ENCODE measurements at places on chromosomes 1 and 21.

- DNase-seq: no peak
Measured at GRCh38 chr1:102961549-102961948, 146.8 kb downstream of the COL11A1 start.

GRCh38 chr1:1204998-1205768, 1.2 kb downstream of the TNFRSF18 start:
- DNase-seq: no peak

GRCh38 chr1:73868810-73869336, 329.1 kb downstream of the LRRIQ3 start:
- DNase-seq: no peak

GRCh38 chr1:157450106-157450505, 102.2 kb downstream of the FCRL5 start:
- DNase-seq: no peak

DNA sequence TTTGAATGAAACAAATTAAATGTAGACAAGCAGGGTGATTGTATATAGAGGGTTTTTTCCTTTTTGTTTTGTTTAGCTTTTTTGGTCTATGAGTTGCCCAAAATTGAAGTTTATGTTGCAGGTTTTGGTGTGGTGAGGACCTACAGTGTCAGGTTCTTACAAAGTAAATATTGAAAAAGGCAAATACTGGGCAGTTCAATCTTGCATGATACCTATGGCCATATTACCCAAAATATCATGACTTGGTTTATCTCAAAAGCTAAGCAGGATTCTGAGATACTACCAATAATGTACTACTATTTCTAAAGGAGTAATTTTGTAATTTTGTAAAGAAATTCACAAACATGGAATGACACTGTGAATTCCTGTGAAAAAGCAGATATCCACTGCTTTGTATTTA, 1.8 kb downstream of the DNAJB4 start:
- DNase-seq: no peak

GRCh38 chr1:172818841-172819527, 160.1 kb downstream of the FASLG start:
- peak; percentile 26 for DNase-seq

DNA sequence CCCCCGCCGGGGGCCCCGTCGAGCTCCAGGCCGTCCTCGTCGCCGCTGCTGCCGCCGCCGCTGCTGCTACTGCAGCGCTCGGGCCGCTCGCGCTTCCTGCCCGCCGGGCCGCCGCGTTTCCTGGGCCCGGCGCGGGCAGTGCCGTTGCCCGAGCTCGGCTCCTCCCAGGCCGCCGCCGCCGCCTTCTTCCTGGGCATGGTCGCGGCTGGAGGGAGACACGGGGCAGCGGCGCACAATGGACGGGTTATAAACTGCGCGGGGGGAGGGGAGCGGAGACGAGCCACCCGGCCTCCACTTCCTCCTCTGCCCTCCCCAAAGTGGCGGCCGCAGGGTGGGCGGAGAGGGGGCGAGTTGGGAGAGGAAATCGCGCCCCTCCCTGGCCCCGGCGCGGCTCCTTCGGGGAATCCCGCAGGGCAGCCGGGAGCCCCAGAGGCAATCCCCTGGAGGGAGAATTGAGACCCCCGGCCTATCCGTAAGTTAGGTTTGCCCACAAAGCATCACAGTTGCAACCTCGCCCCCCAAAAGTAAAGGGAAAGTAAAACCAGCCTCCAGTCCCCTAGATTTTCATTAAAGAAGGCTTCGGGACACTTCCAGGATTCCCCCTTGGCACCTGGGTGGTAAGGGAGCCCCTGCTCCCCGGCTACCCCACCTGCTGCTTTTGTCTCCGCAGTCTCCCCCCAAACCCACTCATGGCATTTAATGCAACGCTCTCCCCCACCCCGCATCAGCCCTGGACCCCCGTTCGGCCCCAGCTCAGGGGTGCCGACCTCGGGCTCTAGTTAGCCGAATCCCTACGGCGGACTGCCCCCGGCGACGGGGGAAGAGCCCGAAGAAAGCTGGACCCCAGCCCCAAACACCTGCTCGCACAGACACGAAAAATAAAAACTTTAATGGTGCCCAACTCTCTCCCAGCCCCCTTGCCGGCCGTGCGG, 893 bp downstream of the RCC2 start:
- peak; percentile 70 for DNase-seq

DNA sequence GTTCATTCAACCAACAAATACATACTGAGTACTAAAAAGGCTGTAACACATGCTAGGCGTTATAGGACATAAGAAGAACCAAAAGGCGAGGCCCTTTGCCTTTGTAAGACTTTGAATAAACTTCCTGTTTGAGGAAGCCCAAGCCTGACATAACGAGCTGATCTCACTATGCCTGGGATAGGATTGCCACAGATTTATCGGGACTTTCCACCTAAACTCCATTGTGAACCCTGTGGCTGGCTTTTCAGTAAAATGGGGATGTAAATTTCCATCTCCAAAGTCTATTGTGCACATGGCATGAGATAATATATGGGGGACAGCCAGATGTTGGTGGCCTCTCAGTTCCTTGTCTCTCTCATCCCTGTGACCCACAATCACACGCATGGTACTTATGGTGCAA, 41.9 kb downstream of the LMO4 start:
- no peak for DNase-seq

DNA sequence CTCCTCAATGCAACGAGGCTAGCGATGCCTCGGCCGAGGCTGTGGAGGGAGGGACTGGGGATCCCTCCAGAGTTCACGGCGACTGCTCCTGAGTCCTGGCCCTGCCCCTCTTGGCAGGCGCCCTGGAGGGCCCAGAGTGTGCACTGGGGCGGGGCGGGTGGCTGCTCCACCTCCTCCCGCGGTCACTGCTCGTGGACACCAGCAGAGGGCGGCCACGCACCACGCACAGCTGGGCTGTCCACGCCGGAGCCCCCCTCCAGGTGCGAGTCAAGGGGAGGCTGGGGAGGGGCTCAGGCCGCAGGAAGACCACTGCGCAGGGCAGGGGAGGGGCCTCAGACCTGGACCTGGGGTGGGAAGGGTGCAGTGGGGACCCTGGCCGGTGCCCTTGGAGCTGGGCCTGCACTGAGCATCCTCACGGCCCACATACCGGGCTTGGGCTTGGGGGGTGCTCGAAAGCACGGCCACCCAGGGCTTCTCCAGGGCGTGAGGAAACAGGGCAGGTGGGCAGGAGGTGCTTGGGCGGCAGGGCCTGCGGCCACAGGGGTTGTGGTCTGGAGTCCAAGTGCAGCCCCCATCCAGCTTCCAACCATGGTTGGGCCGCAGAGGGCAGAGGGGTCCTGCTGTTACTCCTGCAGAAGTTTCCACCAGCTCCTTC, 20.6 kb upstream of the TTC34 start:
- DNase-seq: peak; percentile 10

- no peak for DNase-seq
Measured at GRCh38 chr1:244326757-244327156, 125.0 kb downstream of the ADSS2 start.

GRCh38 chr1:213452501-213452900, 401.5 kb downstream of the RPS6KC1 start:
- no peak for DNase-seq

DNA sequence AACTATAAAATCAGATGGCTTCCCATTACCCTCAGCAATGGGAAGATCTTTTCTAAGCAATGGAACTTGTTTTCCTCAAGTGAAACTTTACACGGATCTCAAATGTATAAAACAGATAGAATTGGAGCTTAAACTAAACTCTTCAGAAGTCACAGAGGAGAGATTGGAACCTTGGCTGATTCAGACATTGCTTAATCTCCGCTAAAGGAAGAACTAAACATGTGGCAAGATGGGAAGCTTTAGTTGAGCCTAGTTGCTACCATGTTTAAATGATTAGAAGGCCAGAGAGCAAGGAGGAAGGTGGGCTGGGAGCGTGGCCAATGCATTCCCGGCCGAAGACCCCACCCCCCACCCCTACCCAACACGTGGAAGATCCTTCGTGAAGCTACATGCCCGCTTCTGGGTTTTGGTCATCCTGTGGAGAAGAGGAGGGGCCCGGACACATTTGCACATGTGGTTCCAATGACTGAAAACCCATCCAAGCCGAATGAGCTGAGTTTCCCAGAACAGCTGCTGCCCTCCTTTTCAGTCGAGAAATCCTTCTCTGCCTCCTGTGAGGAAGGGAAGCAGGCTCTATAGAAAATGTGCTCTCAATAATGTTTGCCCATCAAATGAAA, 164.3 kb downstream of the MIS18A start:
- DNase-seq: no peak

GRCh38 chr1:109617291-109617801, 2.1 kb downstream of the GNAT2 start:
- no peak for DNase-seq

GRCh38 chr1:167565922-167566321, 12.4 kb upstream of the CREG1 start:
- no peak for DNase-seq

DNA sequence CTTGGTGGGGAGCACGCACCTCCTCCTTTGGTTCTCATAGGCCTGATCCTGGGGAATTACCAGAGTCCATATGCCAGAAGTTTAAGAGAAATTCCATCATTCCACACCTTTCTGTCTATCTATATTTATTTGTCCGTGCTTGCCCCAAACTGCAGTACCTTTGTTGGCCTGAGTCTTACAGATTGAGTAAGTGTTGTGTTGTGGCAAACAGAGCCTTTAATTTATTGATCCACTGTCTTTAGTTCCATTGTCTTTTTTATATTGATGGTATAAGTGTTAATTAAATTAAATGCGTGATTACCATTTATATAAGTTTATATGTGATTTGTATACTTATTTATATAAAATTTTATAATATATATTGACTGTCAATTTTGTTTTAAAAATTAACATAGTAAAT, 4.9 kb downstream of the SH3BGR start:
- DNase-seq: no peak

GRCh38 chr1:208007938-208008342, 97.0 kb upstream of the CD34 start:
- DNase-seq: no peak

- DNase-seq: peak; percentile 38
Measured at GRCh38 chr21:16473988-16474387, 744.2 kb downstream of the USP25 start.

- no peak for DNase-seq
Measured at GRCh38 chr1:24379733-24380315, 33.8 kb downstream of the STPG1 start.
